ENCODE measurements at places on chromosomes 13 and 19.

DNA sequence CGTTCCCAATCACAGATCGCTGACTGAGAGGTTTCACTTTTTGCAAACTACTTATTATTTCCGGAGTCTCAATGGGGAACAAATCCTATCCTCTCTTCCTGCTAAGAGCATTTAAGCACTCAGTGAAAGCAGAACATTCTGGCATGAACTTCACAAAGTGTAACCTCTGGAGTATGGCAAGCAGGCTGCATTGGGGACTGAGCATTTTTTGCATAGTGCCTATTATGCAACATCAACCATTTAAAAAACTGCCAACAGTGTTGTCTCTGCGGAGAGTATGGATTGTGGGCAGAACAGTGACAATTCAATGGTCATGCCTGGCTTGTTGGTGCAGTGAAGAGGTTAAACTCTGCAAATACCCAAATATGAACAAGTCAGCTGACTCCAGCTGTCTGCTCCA lies 484.6 kb downstream of the OLFM4 start:
- no peak for DNase-seq

DNA sequence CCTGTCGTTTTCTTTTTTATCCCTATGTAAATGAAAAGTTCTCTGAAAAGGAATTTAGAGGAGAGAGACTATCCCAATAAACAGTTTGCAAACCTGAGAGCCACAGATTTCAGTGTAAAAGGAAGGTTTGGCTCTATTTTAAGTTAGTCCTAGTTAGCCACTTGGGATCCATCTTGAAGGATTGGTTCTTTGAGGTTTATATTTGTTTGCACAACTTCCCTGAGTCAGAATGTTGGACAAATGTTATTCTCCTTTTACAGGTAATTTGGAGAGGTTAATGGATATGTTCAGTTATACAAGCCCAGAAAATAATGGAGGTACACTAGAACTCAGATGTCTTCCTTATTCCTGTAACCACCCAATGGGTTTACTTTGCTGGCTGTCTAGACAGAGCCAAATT lies 2.6 kb upstream of the DNAJC15 start:
- no peak for DNase-seq

GRCh38 chr19:31706691-31707620 lies 357.7 kb upstream of the TSHZ3 start:
- no peak for DNase-seq

DNA sequence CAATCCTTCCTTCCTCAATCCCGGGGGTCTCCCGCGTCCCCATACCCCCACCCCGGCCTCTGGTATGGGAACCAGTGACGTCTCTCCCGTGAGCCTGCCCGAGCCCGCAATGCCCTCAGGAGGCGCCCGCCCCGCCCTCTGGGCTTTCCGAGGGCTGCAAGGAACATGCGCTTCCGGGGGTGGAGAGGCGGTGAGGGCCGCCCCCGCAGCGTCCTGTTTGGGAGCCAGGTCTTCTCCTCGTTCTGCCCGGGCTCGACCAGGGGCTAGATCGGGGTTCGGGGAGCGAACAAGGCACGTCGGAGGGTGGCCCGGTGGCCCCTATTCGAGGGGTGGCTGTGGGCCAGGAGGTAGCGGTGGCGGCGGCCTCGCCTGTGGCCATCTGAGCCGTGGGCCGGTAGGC lies 6.6 kb upstream of the TEX101 start:
- no peak for DNase-seq

- DNase-seq: no peak
These were observed 1.9 kb downstream of the KLF1 start for GRCh38 chr19:12884926-12885748.

- DNase-seq: peak; percentile 50
These were observed 44.3 kb downstream of the NDFIP2 start for GRCh38 chr13:79525064-79525857.

GRCh38 chr19:32219881-32220472 lies 125.4 kb upstream of the ZNF507 start:
- no peak for DNase-seq

DNA sequence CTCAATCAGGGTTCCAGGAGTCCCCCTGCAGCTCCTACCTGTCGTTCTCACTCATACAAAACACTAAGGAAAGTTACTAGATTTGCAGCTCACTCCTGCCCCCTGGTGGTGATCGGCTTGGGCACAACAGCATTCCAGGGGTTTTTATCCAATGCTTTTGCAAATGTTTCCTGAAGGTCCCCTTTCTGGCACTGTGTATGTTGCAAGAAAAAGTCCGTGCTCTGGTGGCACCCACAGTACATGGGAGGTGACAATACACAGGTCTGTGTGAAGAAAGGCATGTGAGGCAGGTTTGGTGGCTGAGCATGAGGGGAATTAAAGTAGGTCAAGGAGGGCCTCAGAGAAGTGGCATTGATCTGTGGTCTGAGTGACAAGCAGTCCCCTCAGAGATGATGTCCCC lies 8.6 kb upstream of the TYK2 start:
- DNase-seq: peak; percentile 80
